ENCODE measurements at places on chromosomes 16 and 17.

GRCh38 chr17:2237950-2238349 lies 65.6 kb downstream of the SMG6 start:
- no peak for DNase-seq

DNA sequence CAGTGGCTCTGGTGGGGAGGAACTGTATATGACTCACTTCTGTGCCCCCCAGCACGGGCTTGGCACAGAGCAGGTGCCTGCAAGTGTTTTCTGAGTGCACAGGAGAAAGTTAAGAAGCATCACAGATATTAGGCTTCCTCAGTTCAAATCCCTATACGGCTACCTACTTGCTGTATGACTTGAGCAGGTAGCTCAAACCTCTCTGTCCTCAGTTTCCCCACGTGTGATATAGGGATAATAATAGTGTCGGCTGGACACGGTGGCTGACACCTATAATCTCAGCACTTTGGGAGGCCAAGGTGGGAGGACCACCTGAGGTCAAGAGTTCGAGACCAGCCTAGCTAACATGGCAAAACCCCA lies 95.7 kb downstream of the C16orf78 start:
- no peak for DNase-seq

DNA sequence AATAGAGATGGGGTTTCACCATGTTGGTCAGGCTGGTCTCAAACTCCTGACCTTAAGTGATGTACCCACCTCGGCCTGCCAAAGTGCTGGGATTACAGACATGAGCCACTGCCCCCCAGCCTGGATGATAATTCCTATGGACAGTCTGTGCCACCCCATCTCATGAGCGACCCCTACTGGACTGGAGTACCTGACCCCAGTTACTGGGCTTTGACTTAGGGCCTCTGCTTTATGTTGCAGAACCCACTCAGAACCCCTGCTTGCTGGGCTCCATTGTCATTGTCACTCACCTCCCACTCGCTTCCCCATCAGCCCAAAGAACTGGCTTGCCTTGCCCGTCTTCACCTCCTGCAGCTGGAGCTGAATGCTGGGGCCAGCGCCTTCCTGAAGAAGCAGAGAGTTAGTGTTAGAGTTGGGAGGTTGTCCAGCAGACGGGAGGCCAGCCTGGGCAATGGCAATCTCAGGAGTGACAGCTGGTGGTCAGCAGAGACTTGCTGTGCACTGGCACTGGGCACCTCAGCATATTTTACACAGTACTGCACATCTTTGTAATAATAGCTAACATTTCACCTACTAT lies 4.0 kb downstream of the TAC4 start:
- DNase-seq = no peak

GRCh38 chr17:2212400-2212981 lies 91.1 kb downstream of the SMG6 start:
- DNase-seq = peak; percentile 84

DNA sequence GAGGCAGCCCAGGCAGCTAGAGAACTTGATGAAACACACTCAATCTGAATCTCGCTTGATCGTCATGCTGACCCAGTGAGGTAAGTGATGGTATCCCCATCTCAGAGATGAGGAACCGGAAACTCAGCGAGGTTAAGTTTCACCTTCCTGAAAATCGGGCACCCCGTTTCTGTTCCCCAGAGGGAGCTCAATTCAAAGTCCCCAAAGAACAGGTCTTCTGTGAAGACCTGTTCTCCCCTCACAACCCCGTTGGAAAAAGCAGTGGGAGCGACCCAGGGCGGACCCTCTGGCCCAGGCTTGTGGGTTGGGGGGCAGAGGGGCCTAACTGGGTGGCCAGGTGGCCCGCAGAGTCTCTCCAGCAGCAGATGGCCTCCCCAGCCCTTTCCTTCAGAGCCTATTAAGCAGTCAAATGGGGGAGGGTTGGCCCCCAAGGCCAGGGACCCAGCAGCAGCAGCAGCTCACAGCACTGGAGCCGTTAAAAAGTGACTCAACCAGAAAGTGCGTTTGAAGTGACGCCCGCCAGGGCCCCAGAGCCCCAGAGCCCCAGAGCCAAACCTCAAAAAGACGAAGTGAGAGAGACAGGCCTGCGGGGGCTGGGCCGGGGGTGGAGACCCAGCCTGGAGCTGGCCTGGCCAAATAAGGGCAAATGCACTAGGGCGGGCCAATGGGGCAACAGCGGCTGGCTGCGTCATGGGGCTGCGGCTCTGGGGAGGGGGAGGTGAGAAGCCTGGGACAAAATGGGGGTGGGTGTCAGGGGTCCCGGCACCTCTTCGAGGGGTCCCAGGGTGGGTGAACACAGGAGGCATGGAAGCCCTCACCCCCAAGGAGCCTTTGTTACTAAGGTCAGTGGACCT lies 9.2 kb upstream of the TSPOAP1 start:
- peak; percentile 99 for DNase-seq

DNA sequence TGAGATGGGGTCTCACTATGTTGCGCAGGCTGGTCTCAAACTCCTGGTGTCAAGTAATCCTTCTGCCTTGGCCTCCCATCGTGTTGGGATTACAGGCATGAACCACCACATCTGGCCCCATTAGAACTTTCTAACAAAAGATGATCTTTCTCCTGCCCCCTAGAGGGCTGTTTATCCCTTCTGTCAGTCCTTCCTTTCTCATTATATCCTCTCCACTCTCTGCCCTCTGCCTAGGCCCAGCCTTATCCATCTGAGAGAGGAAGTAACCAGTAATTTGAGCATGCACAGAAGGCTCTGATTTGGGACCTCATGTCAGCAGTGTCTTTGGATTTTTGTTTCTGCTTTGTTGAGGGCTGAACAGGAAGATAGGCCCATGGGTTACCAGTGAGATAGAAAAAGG lies 4.4 kb upstream of the DHX40 start:
- peak; percentile 4 for DNase-seq

DNA sequence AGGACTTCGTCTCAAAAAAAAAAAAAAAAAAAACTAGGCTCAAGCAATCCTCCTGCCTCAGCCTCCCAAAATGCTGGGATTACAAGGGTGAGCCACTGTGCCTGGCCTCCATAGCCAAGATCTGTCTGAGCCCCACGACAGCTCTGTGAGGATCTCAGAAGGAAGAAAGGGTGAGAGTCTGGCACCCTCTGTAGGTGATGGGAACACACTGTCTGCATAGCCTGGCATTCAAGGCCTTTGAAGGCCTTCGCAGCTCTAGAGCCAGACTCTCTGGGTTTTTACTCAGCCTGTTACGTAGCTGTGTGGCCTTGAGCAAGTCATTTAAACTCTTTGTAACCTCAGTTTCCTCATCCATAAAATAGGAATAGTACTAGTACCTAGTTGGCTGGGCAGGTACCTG lies 6.3 kb upstream of the XPO6 start:
- DNase-seq = peak; percentile 58

Measured in fibroblast of skin of right biceps (primary cell).